ENCODE measurements at places on chromosomes 13 and 19. TPM values are rescaled to one million over a fixed set of nuclear protein-coding genes. Genes with fewer than 3 reads are reported as not detected.

TINCR gene
- polyA plus RNA-seq: 0.65 TPM

GRCh38 chr13:99961636-99962035 lies 9.9 kb downstream of the ZIC5 start:
- no peak for DNase-seq

- DNase-seq: no peak
These were observed 741.1 kb downstream of the DIAPH3 start for GRCh38 chr13:59422646-59423045.

GRCh38 chr13:66585669-66586203 lies 644.4 kb downstream of the PCDH9 start:
- no peak for DNase-seq

CGB5 gene
- polyA plus RNA-seq: 0.34 TPM

NTN5 gene
- 1.5 TPM for polyA plus RNA-seq

NFIX gene
- 21.3 TPM for polyA plus RNA-seq

DNA sequence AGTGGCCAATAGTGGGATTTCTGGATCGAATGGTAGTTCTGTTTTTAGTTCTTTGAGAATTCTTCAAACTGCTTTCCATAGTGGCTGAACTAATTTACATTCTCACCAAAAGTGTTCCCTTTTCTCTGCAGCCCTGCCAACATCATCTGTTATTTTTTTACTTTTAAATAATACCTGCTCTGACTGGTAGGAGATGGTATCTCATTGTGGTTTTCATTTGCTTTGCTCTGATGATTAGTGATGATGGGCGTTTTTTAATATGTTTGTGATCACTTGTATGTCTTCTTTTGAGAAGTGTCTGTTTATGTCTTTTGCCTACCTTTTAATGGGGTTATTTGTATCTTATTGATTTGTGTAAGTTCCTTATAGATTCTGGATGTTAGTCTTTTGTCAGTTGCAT lies 48.0 kb downstream of the RNASEH2B start:
- no peak for DNase-seq

DNA sequence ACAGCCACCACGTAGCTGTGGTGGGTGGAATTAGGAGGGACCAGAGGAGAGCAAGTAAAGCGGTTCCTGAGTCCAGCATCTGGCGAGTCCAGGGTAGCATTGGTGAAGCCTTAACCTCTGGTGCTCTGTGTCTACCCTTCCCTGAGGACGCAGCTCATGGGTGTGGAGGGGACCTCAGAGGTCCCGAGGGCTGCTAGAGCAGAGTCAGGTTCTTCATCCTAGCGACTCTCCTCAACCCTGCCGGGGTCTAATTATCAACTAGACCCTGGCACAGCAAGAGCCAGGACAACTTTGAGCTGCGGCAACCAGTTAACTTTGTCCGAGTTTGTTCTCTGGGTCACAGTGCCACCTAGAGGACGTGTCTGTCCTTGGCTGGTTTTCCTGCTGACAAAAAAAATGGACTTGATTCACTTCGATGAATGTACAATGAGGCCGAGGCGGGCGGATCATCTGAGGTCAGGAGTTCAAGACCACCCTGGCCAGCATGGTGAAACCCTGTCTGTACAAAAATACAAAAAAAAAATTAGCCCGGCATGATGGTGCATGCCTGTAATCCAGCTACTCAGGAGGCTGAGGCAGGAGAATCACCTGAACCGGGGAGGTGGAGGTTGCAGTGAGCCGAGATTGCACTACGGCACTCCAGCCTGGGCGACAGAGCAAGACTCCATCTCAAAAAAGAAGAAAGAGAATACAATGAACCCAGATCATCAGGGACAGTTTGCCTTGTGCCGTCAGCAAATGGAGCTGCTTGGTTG lies 25.0 kb downstream of the TSSK6 start:
- DNase-seq: peak; percentile 86

DNA sequence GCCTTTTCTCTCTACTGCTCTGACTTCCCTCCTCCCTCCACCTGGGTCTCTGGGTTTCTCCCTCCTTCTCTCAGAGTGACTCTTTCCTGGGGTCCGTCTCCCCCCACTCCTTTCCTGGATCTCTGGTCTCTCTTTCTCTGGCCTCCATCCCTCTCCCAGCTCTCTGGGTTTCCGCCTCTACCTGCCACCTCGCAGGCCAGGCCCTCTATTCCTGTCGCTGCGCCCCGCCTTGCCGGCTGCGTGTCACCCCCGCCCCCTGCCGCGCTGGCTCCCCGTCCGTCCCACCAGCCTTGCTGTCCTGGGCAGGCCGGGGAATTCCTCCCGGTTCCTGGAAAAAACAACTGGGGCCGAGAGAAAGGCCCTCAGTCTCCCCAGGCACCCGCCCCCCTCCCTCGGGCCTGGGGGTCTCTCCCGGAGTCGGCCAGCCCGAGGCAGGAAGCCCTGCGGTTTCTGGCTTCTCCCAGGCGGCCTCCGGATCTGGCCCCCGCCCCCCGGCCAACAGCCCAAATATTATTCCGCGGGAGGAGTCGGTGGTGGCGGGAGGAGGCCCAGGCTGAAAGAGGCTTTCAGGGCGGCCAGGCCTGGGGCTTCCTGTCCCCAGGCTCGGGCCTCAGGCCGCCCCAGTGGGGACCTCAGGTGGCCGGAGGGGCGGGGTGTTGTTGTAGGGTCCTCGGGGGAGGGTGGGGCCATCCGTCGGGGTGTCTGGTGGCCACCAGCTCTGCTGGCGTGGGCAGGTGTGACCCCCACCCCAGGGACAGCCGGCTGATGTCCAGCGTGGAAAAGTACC lies 9.3 kb downstream of the IRF2BP1 start:
- no peak for DNase-seq

DNA sequence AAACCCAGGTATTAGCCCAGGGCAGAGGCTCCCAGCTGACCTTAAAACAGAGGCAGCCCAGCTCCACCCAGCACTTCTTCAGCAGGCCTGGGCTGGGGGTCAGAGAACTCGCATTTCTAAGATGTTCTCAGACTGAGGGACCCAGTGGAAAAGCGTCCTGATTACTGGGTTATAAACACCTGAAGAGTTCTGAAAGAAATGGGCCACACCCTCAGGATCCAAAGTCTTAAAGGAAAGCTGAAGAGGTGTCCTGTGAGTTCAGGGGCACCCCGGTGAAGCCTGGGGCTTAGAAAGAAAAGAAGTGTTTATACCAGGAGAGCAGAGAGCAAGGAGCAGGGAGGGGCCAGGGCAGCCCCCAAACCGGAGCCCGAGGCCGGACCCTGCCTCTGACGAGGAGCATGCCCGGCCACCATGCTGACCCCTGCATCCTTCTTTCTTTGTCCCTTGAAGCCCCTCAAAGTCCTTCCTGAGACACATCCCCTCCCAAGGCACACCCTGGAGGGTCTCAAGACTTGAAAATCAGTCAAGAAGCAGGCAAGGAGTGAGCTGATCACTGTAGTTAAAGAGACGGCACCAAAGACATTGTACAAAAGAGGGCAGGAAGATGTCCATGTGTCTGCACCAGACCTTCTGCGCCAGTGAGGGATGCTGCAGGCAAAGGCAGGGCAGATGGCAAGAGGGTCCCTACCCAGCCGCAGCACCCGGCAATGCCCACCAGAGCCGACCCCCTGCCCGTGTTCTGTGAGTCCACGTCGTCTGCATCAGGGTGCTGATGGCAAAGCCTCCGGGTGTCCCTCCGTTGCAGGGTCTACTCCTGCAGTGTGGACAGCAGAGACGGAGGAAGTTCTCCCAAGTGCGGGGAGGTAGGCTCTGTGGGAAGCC lies 10.6 kb upstream of the RAB20 start:
- DNase-seq: no peak

ZFP82 gene
- 15.5 TPM for polyA plus RNA-seq

DNA sequence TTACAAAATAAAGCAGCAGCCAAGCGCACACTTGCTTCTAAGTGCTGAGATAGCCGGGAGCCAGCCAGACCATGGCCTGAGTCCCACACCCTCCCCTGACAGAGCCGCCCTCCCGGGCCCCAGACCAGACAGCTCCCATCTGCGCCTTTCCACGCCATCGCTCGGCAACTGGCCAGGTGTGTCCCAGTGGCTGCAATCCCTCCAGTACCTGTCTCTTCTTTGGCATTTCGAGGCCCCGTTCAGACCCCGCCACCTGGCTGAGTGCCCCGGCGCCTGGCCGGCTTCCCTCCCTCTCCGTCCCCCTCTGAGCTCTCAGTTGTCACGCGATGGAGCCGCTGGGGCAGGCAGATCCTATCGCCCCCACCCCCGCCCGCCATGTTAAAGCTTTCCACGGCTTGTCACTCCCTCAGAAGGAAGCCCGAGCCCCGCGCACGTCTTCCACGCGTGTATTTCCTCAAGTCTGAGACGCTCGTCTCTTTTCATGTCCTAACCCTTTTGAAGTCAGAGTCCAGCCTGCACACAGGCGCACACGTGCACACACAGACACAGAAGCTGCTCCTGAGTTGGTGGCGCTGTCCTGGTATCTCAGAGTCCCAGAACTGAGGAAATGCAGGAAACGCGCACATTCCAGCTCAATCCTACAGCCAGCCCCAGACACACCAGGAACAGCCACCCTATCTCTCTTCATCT lies 7.9 kb downstream of the MLLT1 start:
- DNase-seq: no peak

CPB2 gene
- 0.14 TPM for polyA plus RNA-seq

GRCh38 chr19:48487948-48488347 lies 18.8 kb downstream of the CYTH2 start:
- DNase-seq: no peak

DNA sequence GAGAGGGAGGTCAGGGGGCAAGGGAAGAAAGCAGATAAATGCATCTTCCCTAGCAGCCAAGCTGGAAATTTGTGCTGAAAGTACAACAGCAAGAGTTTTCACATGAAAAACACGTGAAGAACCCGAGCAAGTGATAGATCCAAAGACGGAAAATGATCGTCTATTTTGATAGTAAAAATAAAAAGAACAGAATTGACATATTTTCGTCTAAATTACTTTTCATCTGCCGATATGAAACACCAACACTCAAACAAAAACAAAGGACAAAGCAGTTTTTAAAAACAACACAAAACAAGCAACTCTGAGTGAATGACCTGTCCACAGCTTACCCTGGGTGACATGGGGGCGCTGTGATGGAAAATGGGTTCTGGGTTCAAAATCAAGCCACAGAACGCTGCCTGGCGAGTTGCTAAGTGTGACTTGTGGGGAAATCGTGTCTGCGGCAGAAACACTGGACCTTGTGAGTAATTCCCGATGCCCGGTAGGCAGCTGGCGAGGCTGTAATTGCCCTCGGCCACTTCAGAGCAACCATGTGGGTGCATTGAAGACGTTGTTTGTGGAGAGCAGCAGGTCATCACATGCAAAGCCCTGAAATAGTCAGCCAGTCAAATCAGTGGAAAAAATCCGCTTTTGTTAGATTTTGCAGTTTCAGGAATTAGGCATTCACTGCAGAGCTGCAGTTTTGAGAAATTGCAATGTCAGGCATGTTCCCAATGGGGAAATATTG lies 7.4 kb downstream of the SOX1 start:
- DNase-seq: no peak

GRCh38 chr13:113931841-113932459 lies 41.9 kb downstream of the C13orf46 start:
- no peak for DNase-seq

- DNase-seq: peak; percentile 41
These were observed 301.1 kb downstream of the FGF9 start for GRCh38 chr13:21971662-21972621.

DNA sequence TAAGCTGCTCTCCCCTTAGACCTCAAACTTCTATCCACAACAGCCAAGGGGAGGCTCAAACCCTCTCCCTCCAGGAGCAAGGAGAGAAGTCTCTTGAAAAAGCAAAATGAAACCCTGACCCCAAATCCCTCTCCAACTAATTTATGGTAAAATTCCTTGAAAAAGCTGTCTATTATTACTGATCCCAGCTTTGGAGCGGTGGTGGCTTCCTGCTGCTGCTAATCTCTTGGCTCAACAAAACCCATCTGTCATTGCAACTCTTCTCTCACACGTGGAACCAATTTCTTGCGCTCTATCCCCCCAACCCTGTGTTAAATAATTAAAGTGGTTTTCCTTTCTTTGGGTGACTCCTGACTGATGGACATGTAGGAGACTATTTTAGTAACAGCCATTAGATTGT lies 64.1 kb upstream of the OXGR1 start:
- DNase-seq: no peak

- DNase-seq: no peak
These were observed 60.4 kb downstream of the DLEU7 start for GRCh38 chr13:50783066-50783465.

GRCh38 chr19:3995607-3996006 lies 10.3 kb upstream of the EEF2 start:
- DNase-seq: no peak

TMEM259 gene
- 126 TPM for polyA plus RNA-seq

DNA sequence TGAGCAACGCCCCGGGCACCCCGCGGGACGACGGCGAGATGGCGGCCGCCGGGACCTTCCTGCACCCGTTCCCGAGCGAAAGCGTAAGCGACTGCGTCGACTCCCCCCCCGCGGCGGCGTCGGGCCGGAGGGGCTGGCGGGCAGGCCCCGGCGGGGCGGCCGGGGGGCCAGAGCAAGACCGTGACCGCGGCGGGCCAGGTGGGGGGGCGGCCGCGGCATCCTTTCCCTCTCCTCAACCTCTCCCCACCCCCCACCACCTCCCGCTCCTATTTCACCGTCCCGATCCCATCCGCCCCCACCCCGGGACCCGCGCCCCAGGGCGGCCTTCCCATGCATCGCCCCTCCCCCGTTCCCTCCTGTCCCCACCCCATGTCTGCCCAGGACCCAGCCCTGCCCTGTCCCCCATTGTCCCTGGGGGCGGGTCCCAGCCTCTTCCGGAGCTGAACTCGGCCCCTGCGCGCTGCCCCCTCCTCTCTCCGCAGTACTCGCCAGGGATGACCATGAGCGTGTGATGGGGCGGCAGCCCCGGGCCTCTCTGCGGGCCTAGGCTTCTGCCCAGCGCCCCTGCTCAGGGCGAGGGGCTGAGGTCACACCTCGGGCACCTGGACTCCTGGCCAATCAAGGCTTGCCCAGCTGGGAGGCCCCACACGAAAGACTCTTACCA lies 4.1 kb downstream of the ISYNA1 start:
- no peak for DNase-seq

GRCh38 chr13:39527961-39528660 lies 74.9 kb downstream of the LHFPL6 start:
- no peak for DNase-seq

- peak; percentile 38 for DNase-seq
These were observed 504.5 kb downstream of the FOXO1 start for GRCh38 chr13:40161931-40162330.

DNA sequence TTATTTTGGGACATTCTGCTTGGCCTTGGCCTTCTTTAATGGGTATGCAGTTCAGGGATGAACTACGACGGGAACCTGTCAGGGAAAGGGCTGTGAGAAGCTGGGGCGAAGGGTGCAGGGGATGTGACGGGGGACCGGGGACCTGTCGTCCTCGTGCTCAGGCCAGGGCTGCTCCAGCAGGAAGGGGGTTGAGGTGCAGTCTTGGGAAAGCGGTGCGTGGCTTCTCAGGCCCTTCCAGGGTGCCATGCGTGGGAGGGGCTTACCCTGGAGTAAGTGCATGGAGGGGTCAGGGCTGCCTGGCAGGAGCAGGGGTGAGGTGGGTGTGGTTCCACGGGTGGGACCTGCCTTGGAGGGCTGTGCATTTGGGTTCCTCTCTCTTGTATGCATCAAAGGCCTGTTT lies 100.8 kb downstream of the TEX29 start:
- DNase-seq: no peak

NLRP11 gene
- 0.20 TPM for polyA plus RNA-seq

- DNase-seq: no peak
These were observed 70.0 kb downstream of the ZDHHC20 start for GRCh38 chr13:21389124-21389523.

- DNase-seq: no peak
These were observed 123.1 kb downstream of the RBM26 start for GRCh38 chr13:79282976-79283375.

FXYD3 gene
- 11.7 TPM for polyA plus RNA-seq

GRCh38 chr19:55947532-55947931 lies at the start of gene NLRP8:
TSS of gene NLRP8 (plus strand) at chr19:55947832.
- no peak for DNase-seq

TOMM40 gene
- polyA plus RNA-seq: 38.5 TPM

- no peak for DNase-seq
These were observed 24.2 kb downstream of the ZNF829 start for GRCh38 chr19:36891768-36892357.

Data from renal cortex interstitium (tissue), 15 donors.